ENCODE measurements at places on chromosomes 7 and 10.

- no peak for DNase-seq
Observed at GRCh38 chr7:48875045-48875916, 49.1 kb upstream of the CDC14C start.

DNA sequence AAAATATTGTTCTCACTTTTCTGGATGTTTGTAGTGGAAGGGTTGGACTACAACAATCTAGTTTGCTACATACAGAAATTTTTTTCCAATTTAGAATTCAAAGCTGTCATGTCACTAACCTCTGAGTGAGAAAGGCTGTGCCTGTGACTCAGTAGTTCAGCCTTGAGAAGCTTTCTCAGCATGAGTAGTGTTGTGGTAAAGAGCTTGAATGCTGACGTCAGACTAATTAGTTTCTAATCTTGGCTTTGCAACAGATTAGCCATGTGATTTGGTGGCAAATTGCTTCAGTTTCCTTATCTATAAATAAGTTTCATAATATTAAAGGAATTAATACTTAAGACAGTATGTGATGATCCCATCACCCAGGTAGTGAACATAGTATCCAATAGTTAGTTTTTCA is 83.8 kb downstream of the ABCA13 start:
- no peak for DNase-seq

DNA sequence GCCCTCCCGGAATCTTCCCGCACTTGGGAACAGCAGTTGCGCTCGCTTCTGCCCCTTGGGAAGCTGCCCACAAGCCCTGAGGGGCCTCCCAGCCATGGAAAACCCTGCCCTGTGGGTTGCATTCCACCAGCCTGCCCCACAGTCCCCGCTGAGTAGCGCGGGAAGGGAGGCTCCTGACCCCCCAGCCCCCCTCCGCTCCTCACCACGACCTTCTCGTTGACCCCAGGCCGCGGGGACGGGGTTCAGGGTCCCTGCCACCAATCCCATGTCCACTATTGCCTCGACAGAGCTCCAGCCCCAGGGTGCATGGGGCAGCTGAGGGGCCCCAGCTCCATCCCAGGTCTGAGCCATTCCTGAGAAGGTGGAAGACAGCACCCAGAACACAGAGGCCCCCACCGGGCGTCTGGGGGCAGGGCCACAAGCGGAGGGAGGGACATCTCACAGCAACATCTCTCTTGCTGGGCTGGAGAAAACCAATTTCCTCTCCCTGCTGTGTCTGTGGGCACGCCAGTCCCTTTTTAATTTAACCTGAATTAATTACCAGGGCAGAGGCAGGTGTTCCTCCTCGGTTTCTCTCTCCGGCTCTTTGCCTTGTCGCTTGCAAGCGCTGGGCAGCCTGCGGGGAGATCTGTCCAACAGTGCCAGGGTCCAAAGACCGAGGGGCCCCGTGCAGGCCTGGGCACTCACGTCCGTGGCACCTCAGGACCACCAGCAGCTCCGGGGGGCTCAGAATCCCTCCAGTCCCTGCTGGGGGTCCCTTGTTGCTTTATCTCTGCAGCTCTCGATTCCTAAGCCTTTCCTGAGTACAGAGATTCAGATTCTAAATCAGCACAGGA is 57.9 kb downstream of the FOXL3 start:
- no peak for DNase-seq

DNA sequence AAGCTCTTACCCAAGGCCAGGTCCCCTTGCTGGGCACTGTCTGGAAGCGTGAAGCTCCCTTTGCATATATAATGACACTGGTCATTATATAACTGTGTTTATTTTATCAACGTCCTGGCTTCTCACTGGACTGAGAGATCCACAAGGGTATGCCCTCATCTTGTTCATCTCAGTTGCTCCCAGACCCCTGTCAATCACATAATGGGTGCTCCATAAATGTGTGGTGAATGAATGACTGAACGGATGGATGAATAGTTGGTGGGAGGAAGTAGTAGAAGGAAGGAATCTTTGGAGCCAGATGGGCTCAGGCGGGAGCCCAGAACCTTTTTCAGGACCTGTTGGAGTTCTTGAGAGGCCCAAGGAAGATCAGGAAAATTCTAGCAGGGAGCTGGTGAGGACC is 7.7 kb upstream of the SFRP5 start:
- DNase-seq = no peak

DNA sequence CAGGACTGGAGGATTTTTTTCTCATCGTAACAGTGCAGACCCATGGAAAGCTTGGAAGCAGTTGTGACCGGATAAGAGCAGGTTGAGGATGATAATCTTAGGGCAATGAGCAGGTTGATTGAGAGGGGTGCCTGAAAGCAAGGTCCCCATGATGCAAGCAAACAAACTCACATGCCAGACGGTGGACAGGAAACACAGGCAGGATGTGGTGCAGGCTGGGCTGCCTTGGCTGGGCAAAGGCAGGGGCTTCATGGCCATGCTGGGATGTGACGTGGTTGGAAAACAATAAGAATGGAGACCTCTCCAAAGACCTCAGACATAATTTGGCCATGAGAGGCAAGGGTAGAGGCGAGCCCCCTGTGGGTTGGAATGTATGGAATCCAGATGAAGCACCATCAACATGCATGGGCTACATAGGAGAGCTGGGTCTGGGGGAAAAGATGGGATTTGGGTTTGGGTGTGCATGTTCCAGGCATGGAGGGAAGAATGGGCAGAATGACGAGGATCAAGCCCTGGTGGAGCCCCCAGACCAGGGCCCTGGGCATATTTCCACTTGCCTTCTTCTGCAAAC is 58.3 kb downstream of the IKZF1 start:
- DNase-seq = peak; percentile 59

DNA sequence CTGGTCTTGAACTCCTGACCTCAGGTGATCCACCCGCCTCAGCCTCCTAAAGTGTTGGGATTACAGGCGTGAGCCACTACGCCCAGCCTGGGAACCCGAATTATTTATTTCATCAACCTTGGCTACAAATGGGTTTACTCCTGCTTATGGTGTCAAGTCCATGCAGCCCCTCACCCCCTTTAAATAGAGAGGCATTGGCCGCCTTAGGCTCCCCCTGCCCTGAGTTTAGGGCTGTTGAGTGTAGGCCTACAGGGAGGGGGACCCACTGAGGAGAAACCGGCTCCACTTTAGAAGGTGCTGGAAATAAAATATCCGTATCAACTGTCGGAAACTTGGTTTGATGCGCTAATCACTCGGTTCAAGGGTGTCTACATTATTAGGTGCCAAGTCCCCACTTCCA is 8.7 kb upstream of the SP8 start:
- DNase-seq = no peak
